ENCODE measurements at places on chromosomes 16 and 17. TPM values are rescaled to one million over a fixed set of nuclear protein-coding genes. Genes with fewer than 3 reads are reported as not detected.

Gene MCRIP1
- 93.5 TPM for total RNA-seq

Gene STRADA
- total RNA-seq: 63.8 TPM

DNA sequence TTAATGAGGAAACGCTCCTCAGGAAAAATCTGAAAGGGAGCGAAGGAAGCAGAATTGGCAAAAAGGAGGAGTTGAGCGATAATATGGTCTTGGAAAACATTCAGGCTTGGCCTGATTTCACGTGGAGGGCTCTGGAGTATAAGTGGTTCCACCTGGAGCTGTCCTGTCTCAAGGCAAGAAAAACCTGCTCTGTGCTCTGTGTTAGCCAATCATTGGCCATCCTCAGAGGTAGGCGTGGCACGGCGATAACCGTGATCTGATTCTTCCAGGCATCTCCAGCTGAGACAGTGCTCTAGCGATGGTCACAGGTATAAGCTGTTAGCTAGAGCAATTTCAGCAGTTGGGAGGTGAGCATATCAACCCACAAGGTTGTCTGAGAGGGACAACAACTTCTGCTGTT is 450.5 kb upstream of the MAF start:
- no peaks in the 10 kb centered on the region for H3K27me3 ChIP-seq
- no peak overlapping the region for H3K27ac ChIP-seq
- no peak overlapping the region for H3K4me3 ChIP-seq
- no peak for DNase-seq
- no peaks in the 10 kb centered on the region for H3K36me3 ChIP-seq

DNA sequence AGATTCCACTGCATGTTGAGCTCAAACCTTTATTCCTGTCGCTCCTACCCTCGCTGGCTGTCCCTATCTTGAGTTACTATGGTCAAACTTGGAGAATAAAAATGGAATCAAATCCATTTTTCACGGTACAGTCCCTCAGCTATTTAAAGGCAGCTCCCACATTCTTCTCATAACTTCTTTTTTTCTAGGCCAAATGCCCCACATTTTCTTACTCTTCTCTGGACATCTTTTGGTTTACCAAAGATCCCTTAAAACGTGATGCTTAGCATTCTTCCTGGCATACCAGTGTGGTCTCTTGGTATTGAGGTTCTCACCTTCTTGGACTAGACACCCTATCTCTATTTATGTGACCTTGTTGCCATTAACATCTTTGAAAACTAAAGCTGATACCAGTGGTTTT is 48.3 kb upstream of the MAF start:
- no peaks in the 10 kb centered on the region for H3K36me3 ChIP-seq
- no peaks in the 10 kb centered on the region for H3K27me3 ChIP-seq
- no peaks in the 10 kb centered on the region for H3K4me1 ChIP-seq
- no peak for DNase-seq
- H3K4me3 ChIP-seq: no peak overlapping the region
- H3K27ac ChIP-seq: no peak overlapping the region
